ENCODE measurements at places on chromosomes 3 and 15.

- no peak for DNase-seq
Observed at GRCh38 chr3:193911784-193912340, 224.1 kb upstream of the HES1 start.

DNA sequence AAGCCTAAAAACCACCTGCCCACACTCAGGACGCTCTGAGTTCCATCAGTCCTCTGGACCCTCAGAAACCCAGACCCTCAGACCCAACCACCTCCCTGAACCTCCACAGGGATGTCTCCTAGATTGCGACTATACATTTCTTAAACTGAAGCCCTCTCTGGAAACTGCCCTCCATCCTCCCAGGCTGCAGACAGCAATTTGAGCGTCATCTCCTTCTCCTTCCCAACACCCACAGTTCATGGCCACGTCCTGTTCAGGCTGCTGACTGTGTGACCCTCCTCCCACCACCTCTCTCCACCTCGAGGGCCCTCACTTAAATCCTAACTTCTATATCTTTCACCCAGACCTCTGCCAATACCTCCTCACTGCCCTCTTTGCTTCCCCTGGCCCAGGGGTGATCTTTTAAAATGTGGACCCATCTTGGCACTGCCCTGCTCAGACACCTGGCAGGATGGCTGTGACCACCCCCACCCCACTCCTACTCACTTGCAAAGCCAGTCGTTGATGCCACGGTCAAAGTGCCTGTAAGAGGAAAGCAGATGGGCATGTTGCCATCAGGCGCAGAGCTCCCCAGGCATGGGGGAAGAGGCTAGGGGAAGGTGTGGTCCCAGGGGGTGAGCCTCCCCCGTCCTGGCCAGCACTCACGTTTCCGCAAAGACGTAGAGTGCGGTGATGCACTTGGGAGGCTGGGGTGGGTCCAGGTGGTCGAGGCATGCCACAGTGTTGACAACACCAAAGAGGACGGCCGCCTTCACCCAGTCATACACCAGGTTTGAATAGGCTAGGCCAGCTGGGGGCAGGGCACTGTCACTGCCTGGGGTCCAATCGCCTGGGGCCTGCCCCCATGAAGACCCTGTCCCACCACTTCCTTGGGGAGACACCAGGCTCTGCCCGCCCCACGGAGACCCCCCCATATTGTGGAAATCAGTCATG is 6.0 kb downstream of the HHATL start:
- DNase-seq: no peak

- DNase-seq: no peak
Observed at GRCh38 chr3:83513677-83514076, 1445.1 kb upstream of the CADM2 start.

- no peak for DNase-seq
Observed at GRCh38 chr15:91946075-91946474, 92.6 kb downstream of the SLCO3A1 start.

DNA sequence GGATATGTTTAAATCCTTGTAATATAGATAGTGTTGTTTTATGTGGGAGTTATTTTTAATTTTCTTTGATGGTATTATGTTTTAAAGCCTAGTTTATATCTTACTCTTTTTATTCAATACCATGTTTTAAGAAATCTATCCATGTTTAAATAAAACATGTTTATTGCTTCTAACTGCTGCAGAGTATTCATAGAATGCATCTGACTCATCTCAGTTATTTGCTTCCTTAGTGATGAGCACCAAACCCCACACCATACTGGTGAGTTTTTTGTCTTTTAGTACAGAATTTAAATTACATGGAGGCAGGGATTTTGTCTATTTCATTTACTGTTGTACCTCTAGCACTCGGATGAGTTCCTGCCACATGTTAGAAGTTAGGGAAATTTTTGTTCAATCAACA is 209.2 kb downstream of the NSUN3 start:
- DNase-seq: no peak

DNA sequence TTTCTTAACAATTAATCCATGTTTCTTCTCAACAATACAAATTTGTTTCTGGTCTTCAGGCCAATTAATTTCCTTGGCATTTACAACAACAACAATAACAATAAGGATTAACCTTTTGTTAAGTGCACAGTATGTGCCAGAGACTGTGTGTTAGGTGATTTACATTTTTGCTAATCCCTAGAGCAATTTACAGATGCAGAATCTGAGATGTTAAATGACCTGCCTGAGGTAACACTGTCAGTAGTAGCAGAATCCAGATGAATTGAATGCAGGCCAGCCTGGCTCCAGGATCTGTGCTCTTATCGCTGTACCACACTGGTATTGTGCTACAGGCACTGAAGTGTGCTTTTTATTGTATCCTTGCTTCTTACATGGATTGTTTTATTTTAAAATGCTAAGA is 122.2 kb downstream of the MEIS2 start:
- no peak for DNase-seq

DNA sequence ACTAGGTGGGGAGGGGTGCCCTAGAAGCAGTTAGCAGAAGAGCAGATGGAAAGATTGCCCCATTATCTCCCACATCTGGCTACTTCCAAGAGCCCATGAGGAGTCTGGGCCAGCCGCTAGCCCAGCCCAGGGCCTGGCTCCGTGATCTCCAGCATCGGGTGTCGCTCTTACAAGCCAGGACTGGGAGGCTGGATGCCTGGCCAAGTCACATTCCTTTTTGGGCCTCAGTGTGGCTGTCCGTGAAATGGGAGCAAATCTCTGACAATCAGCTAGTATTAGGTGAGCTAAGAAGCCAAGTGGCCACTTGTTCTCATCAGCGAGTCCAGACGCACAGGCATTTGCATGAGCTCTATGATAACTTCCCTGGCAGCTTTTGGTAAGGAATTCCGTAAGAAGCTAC is 23.3 kb upstream of the DOCK3 start:
- DNase-seq: no peak

DNA sequence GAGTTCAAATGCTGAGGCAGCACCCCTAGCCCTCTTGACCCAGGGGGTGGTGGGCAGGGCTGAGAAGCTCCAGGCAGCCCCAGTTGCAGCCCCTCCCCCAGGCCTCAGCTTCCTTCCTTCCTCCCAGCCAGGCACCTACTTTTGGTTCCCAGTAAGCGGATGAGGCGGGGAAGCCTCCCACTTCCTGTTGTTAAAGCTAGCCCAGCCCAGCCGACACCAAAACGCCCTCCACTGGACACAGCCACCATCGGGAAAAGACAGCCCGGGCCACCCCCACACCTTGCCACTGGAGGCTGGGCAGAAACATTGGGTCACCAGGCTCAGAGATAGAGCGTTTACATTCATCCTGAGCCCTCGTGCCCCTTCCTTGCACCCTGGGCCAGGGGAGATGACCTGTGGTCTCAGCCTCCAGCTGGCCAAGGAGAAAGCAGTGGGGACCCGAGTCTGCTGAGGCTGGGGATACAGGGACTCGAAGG is 3.5 kb downstream of the DUSP7 start:
- peak; percentile 84 for DNase-seq

GRCh38 chr3:4749567-4750002 is 229.7 kb upstream of the BHLHE40 start:
- no peak for DNase-seq

DNA sequence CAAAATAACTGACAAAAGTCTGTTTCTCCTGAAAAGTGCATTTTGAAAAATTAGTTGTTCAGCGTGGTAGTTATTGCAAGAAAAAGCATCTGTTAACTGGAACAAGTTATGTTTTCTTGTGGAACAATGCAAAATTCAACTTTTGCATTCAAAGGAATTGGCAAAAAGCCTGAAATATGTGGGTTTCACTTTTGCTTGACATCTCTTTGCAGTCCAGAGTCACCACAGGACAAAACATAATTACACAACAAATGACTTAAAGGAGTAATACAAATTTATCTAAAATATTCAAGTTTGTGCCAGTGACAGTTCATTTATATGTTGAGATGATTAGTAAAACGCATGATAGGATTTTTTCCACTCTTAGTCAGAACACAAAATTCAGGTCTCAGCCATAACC is 96.3 kb upstream of the P2RY1 start:
- DNase-seq: no peak

DNA sequence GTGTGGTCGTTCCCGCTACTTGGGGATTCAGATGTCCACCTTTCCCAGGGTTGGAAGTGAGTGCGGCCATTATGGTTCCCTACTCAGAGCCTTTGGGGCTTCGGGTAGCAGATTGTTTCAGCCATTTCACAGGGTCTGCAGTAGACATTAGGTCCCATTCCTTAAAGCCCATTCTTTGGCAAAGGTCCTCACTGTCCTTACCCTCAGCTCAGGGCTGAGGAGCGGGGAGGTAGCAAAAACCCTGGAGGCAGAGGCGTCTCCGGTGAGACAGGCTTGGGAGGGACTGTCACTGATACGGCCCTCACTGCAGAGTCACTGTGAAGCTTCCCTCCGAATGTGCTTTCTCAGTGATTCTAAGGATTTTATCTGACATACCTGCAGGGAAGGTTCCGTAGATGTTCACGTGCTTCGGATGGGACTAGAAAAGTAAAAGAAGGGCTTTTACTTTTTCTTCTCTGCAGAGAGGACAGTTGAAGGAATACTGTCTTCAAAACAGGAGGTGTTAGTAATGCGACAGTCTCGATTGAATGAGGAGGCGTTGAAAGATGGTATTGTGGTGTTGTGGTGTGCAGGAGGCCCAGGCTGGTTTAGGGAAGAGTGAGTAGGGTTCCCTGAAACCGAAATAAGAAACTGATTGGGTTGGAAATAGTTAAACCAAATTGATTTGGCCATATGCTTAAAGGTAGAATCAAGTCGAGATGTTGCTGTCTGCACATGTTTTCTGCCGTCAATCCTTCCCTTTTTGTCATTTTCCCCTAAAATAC is 630 bp downstream of the ATP6V1A start:
- no peak for DNase-seq

- DNase-seq: no peak
Observed at GRCh38 chr3:98784042-98784441, 20.9 kb downstream of the ST3GAL6 start.

DNA sequence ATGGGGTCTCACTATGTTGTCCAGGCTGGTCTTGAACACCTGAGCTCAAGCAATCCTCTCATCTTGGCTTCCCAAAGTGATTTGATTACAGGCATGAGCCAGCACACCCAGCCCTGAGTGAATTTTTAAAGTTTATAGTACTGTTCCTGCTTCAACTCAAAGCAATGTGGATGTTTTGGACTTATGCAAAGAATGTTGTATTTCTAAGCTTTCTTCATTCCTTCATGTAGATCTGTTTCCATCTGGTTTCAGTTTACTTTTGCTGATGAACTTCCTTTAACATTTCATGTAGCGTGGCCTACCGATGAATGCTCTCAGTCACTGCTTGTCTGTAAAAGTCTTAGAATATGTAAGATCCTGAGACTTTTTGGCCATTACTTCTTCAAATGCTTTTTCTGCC is 23.2 kb downstream of the NRG4 start:
- DNase-seq: no peak

DNA sequence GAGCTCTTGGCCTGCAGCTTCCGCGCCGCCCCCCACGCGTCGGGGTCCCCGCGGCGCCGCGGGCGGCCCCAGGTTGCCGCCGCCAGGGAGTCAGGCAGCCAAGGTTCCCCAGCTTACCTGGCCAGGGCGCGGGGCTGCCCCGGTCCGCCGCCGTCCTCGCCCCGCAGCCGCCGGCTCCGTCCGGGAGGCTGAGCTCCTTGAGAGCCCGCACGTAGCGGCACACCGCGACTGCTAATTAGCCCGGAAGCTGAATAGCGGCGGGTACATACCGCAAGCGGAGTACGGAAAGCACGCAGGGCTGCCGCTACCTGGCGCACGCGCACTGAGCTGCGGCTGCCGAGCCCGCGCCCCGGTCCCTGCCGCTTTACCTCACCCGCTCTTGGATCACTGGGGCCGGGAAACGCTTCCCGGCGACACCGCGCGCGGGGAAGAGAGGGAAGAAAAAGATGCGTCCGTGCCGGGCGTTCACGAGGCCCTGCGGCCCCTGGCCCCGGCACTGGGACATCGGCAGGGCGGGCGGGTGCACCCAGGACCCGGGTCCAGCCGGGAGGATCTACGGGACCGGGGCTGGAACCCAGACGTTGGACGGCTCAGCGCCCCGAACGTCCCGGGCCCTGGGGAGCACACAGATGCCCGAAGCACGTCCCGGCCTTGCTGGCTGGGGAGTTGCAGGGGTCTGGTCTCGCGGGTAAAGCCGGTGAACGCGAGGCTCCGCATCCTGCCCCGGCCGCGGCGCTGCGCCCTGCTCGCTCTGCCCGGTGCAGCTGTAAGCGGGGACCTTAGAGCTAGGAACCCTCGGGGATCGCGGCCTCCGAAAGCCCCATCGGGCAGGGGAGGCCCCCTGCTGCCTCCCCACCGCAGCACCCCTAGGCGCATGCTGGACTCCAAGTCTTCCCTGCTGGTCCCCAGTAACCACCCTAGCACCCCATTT is at the start of gene GOLGA8B:
Gene GOLGA8B (minus strand): TSS at position 253 of the 931 bp plus-strand sequence. CDS start 47,739 bp downstream, outside the sequence.
- peak; percentile 56 for DNase-seq

GRCh38 chr3:127017781-127018180 is 34.9 kb downstream of the PLXNA1 start:
- DNase-seq: no peak

DNA sequence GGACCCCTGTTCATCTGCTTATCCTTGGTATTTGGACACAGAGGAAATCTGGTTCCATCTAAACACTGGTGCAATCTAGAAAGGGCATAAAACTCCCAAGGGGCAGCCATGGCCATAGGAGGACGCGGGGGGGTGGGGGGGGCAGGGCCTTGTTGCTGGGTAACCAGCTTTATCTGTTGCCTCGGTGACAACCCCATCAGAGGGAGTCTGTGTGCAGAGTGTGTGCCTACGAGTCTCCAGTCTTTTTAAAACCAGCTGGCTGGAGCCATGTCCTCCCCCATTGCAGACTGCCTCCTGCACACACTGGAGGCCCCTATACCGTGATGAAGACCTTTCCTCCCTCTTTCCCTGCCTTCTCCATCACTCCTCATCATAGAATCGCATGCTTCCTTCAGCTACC is 26.4 kb upstream of the CORO2B start:
- no peak for DNase-seq

GRCh38 chr15:53811530-53811929 is 52.1 kb upstream of the WDR72 start:
- DNase-seq: no peak

All from substantia nigra (tissue), 51 donors.